Caudate nucleus (tissue), 63 donors: ENCODE measurements at places on chromosomes 1 and 21.
A peak's percentile ranks its signal among the peaks of the same experiment; 100 is the strongest.

GRCh38 chr21:41254090-41254700 is 62.4 kb upstream of the FAM3B start:
- no peak for DNase-seq

- no peak for DNase-seq
These were observed 137.2 kb downstream of the CASZ1 start for GRCh38 chr1:10659218-10659617.

GRCh38 chr1:53470155-53470554 is 11.0 kb downstream of the DMRTB1 start:
- peak; percentile 58 for DNase-seq

DNA sequence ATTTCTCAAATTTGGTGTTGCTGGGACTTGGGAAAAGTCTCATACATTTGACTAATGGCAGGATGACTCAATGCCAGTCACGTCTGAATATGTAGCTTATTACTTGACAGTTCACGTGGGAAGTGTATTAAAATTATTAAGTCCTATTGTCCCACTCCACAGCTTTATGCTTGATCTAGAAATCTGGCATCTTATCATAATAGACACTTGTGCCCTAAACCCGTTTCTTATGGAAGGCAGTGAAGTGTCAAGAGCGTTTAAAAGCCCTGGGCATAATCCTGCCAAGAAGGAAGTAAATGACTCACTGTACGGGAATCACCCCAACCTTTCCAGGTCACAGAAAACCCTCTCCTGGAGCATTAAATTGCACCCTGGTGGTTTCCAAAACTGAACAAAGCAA is 207.4 kb downstream of the APP start:
- peak; percentile 61 for DNase-seq

DNA sequence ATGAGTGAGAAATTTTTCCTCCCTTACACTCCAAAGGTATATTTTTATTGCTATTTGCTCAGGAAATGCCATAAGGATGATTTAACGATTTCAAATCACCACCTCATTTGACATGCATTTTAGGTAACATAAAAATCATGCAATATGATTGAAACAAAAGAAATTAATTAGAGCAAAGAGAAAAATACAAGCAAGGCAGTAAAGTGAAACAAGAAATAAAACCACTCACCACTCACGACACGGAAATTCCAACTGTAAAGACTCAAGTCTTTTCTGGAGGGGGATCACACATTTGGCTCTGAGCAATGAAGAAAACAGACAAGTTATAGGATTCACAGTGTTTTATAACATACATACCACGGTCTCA is 86.8 kb upstream of the ARHGAP29 start:
- no peak for DNase-seq

DNA sequence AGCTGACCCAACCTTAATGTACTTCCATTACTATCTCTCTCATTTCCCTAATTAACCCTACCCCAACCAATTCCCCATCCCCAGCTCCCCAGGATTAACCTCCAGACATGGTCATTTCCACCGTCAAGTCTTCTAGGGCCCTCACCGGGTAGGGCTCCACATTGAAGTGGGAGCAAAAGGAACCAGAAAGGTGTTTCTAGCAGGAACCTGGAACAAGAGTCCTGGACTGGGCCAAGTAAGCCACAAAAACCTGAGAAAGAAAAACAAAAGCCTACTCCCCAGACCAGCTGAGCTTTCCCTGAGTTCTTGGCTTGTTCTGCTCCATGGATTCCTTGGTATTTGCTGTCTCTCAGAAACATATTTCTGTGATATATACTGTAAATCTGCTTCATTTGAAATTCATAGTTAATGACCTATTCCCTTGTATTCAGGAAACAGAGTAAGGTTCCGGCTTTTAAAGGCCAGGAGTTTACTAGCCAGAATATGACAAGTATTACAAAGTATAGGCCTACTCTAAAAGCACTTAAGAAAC is 58.4 kb downstream of the SYF2 start:
- DNase-seq: no peak

DNA sequence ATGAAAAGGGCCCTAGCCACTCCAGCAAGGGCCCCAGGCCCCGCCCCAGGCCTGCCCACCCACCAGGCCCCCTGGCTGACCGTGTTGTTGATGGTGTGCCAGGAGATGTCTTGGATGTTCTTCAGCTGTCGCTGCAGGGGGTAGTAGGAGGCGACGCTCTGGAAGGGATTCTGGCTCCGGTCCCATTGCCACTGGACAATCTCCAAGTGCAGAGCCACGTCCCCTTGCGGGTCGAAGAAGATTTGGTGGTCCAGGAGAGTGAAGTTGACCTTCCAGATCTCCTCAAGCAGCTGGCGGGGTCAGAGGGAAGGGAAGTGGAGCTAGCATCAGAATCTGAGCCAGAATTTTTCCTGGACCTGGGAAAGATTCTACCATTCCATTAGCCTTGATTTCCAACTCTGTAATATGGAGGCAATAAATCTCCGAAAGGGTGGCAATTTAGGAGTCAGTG is 10.2 kb downstream of the TAS1R2 start:
- no peak for DNase-seq

DNA sequence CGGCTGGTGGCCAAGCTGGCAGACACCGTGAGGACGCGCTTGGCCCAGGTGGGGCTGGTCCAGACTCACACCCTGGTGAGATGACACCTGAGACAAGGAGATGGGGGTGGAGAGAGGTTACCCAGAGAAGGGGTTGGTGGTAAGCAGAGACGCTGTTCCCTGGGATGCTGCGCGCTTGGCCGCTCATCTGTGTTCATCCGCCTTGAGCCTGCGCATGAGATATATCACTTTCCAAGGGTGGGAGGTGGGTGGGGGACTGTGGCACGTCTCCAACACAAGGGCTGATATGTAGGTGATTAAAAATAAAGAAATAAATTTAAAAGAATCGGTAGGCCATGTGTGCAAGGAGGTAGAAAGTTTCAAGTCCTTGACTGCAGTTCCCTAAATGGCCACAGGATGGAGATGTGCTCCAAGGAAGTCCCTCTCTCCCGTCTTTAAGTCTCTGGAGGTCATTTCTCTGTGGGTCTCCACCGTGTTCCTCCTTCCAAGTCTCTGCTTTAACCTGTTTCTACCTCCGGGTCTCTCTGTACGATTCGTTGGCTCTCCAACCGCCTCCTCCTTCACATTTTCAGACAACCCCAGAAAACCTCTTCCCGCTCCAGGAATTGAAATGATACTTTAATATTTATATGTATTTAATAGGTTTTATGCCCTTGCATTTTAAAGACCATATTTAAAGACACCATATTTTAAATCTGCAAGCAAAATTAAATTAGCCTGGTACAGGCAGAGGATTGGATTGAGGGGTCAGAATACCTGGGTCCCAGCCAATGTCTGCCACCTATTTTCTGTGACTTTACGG is 4.5 kb downstream of the TTC24 start:
- peak; percentile 65 for DNase-seq
